ENCODE measurements at places on chromosomes 4 and X.
A peak's percentile ranks its signal among the peaks of the same experiment; 100 is the strongest.

- H3K27ac ChIP-seq: no peak overlapping the region
- no peak for DNase-seq
- H3K27me3 ChIP-seq: no peaks in the 10 kb centered on the region
- no peaks in the 10 kb centered on the region for H3K36me3 ChIP-seq
Measured at GRCh38 chrX:47091149-47091775, 13.0 kb downstream of the RGN start.

- H3K27ac ChIP-seq: no peak overlapping the region
- DNase-seq: peak; percentile 39
- H3K36me3 ChIP-seq: no peaks in the 10 kb centered on the region
- H3K4me1 ChIP-seq: no peaks in the 10 kb centered on the region
Measured at GRCh38 chrX:22340022-22340616, 67.4 kb downstream of the CBLL2 start.

GRCh38 chr4:126973201-126973600 lies 659.6 kb upstream of the INTU start:
- no peak overlapping the region for H3K27ac ChIP-seq
- no peak for DNase-seq
- H3K4me3 ChIP-seq: no peak overlapping the region

- no peaks in the 10 kb centered on the region for H3K27me3 ChIP-seq
- no peak overlapping the region for H3K4me3 ChIP-seq
- no peaks in the 10 kb centered on the region for H3K4me1 ChIP-seq
- no peaks in the 10 kb centered on the region for H3K36me3 ChIP-seq
- no peak overlapping the region for H3K27ac ChIP-seq
Measured at GRCh38 chrX:123060986-123061385, 123.1 kb upstream of the GRIA3 start.

- DNase-seq: no peak
- H3K27me3 ChIP-seq: peaks cover 19% of the 10 kb centered on the region
- peaks cover 3% of the 10 kb centered on the region for H3K36me3 ChIP-seq
- peaks cover 4% of the 10 kb centered on the region for H3K4me1 ChIP-seq
- no peak overlapping the region for H3K27ac ChIP-seq
- H3K4me3 ChIP-seq: no peak overlapping the region
Measured at GRCh38 chr4:4862665-4863482, 3.4 kb downstream of the MSX1 start.

DNA sequence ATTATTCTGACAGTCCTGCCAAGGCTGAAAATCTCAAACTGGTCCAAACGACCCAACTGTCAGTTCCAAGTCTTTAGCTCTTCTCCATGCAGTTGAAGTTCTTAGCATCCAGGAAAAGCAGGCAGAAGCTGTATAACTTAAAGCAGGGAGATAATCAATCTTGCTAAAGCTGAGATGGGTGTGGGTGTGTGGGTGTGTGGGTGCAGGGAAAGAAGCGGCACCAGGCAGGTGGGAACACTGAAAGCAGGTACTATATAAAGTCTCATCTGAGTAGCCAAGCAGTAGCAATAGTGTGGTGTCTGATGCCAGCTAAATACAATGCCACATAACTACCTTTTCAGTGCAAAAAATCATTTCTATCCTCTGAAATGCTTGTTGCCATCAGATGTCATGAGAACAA lies 69.7 kb upstream of the EGFL6 start:
- H3K4me1 ChIP-seq: no peaks in the 10 kb centered on the region
- no peak overlapping the region for H3K27ac ChIP-seq
- no peak for DNase-seq
- no peaks in the 10 kb centered on the region for H3K36me3 ChIP-seq

DNA sequence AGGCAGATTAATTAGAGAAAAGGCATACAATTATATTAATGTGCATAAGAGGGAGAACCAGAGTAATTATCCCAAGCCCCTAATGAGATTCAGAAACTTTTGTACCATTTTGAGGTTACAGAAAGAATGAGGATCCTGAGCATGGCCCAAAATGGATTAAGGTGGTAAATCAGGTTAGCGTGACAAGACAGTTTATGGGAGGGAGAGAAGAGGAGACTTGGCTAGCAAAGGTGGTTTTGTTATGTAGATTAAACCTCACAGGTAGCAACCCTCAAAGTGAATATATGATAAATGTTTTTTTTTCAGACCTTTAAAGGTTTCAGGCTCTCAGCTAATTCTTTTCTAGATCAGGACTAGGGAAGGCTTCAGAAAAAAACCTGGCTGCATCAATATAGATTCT lies 781.8 kb downstream of the FAM133A start:
- H3K36me3 ChIP-seq: no peaks in the 10 kb centered on the region
- H3K4me3 ChIP-seq: no peak overlapping the region
- no peak overlapping the region for H3K27ac ChIP-seq
- DNase-seq: no peak

- H3K27ac ChIP-seq: no peak overlapping the region
- H3K36me3 ChIP-seq: no peaks in the 10 kb centered on the region
- no peaks in the 10 kb centered on the region for H3K27me3 ChIP-seq
Measured at GRCh38 chr4:106414366-106414765, 45.8 kb upstream of the GIMD1 start.

- H3K4me3 ChIP-seq: no peak overlapping the region
- no peaks in the 10 kb centered on the region for H3K4me1 ChIP-seq
- H3K27me3 ChIP-seq: no peaks in the 10 kb centered on the region
- no peak overlapping the region for H3K27ac ChIP-seq
Measured at GRCh38 chrX:128800138-128800537, 723.2 kb downstream of the SMARCA1 start.

DNA sequence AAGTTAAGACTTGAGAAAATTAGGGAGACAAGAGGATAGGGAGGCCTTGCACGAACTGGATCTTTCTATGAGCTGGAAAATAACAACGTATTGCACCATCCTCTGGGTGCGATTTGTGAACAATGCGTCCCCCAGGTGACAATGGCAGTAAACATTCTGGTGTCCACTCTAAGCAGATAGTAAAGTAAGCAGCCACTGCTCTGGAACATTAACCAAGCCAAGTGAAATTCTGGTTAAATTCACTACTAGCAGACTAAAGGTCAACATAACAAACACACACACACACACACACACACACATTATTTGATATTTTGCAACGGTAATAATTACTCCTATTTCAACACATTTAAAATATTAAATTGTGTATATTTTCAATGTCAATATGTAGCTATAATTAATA lies 242.2 kb upstream of the DCAF8L1 start:
- no peak for DNase-seq
- no peaks in the 10 kb centered on the region for H3K4me1 ChIP-seq
- H3K27ac ChIP-seq: no peak overlapping the region
- no peaks in the 10 kb centered on the region for H3K27me3 ChIP-seq

- H3K36me3 ChIP-seq: no peaks in the 10 kb centered on the region
- no peak overlapping the region for H3K27ac ChIP-seq
- H3K27me3 ChIP-seq: peaks cover 67% of the 10 kb centered on the region
- no peak for DNase-seq
- H3K4me3 ChIP-seq: no peak overlapping the region
- H3K4me1 ChIP-seq: no peaks in the 10 kb centered on the region
Measured at GRCh38 chr4:16078195-16078760, 5.5 kb downstream of the PROM1 start.

DNA sequence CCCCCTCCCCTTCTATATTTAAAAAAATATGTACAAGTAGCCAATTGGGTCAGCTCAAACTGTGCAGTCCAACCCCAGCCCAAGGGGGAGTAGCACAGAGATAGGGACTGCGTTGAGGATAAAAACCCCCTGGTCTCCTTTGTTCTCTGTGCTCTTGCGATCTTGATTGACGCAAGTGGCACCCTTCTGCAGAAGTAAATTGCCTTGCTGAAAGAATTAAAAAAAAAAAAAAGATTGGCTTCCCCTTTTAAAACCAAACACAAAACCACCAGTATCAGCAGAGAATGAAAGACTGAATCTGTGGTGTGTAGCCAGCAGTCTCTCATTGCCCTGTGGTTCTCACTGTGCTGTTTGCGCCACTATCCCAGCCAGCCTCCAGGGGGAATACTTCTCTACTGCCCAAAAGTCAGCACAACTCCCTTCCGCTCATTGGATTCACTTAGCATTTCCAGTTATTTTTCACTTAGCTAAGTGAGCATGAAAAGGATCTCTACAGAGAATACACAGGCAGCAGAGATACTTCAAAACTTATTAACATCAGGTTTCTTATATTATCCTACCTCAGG lies 29.7 kb downstream of the MANBA start:
- no peaks in the 10 kb centered on the region for H3K36me3 ChIP-seq
- no peaks in the 10 kb centered on the region for H3K4me1 ChIP-seq
- no peaks in the 10 kb centered on the region for H3K27me3 ChIP-seq

GRCh38 chr4:139901531-139902320 lies 236.1 kb downstream of the MGST2 start:
- H3K27me3 ChIP-seq: no peaks in the 10 kb centered on the region
- H3K4me3 ChIP-seq: peak overlapping the region; percentile 79
- H3K36me3 ChIP-seq: no peaks in the 10 kb centered on the region
- peaks cover 11% of the 10 kb centered on the region for H3K4me1 ChIP-seq
- peak; percentile 58 for DNase-seq

DNA sequence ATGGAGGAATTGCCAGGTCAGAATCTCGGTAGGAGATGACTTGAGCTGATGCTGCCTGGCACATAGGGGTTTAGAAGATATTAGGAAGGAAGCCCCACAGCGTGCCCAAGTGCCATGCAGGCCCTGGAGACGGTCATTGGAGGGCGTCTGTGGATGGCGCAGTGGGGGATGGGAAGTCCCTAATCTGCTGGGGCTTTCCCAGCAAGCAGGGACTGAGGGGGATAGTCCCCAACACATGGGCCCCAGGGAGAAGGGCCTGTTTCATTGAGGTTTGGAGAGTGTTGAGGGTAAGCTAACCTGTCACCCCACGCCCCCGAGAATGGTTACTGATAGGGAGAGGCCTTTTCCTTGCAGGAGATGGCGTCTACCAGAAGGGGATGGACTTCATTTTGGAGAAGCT lies 7.8 kb downstream of the TAFAZZIN start:
- H3K4me1 ChIP-seq: no peaks in the 10 kb centered on the region
- H3K27me3 ChIP-seq: no peaks in the 10 kb centered on the region
- H3K4me3 ChIP-seq: no peak overlapping the region
- H3K36me3 ChIP-seq: no peaks in the 10 kb centered on the region
- no peak overlapping the region for H3K27ac ChIP-seq

DNA sequence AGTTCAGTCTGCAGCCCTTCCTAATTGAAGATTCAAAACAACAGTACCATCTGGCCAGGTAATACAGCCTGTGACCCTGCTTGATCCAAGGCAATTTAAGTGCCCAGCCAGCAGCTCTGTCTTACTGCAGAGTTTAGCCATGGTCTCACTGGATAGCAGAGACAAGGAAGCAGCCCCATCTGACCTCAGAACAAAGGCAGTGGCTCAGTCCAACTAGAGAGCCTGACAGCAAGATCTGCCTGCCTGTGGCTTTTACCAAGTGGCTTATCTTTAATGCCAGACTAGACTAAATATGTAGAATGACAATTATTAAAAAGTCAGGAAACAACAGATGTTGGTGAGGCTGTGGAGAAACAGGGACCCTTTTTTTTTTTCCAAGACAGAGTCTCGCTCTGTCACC lies 293.4 kb downstream of the DTHD1 start:
- H3K4me1 ChIP-seq: no peaks in the 10 kb centered on the region
- no peak overlapping the region for H3K4me3 ChIP-seq
- H3K27me3 ChIP-seq: no peaks in the 10 kb centered on the region
- no peak overlapping the region for H3K27ac ChIP-seq

- H3K36me3 ChIP-seq: no peaks in the 10 kb centered on the region
- H3K4me3 ChIP-seq: no peak overlapping the region
- H3K27me3 ChIP-seq: no peaks in the 10 kb centered on the region
- DNase-seq: peak; percentile 79
- no peaks in the 10 kb centered on the region for H3K4me1 ChIP-seq
- H3K27ac ChIP-seq: no peak overlapping the region
Measured at GRCh38 chrX:24259544-24260240, 54.2 kb downstream of the SUPT20HL2 start.

GRCh38 chrX:20388594-20388993 lies 121.9 kb upstream of the RPS6KA3 start:
- no peaks in the 10 kb centered on the region for H3K4me1 ChIP-seq
- DNase-seq: no peak
- no peak overlapping the region for H3K27ac ChIP-seq

DNA sequence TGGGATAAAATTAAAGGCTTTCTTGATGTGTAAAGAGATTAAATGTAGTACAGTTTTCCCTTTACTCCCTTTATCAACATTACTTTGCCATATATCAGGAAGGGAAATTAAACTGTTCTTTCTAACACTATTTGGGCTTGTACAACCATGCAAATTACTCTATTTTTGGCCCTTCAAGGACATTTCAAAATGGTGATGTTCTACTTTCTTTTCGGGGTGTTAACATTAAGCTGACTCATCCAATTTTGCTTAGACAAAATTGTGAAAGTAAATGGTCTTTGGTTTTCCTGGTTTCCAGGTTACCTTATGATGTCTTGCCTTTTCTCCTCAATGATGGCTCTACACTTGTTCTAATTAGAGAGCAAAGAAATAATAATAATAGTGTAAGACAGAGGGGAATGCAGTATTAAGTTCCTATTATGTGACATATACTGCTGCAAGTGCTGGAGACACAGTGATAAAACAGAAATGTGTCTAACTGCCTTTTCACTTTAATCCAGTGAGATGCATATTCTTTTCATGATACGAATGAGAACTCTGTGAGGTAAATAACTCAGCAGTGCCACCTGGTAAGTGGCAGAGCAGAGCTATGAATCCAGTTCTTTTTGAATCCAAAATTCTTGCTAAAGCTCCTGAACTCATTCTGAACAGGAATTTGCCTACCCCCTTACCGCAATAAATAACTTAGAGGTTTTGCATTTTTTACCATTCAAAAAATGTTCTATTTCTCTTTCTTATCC lies 35.7 kb upstream of the PDE5A start:
- no peak for DNase-seq
- no peak overlapping the region for H3K4me3 ChIP-seq
- H3K27me3 ChIP-seq: no peaks in the 10 kb centered on the region

- H3K27me3 ChIP-seq: peaks cover 35% of the 10 kb centered on the region
- H3K36me3 ChIP-seq: no peaks in the 10 kb centered on the region
- no peak overlapping the region for H3K27ac ChIP-seq
- DNase-seq: no peak
- no peak overlapping the region for H3K4me3 ChIP-seq
Measured at GRCh38 chr4:38818441-38818976, 13.9 kb upstream of the TLR1 start.

- no peak for DNase-seq
- no peak overlapping the region for H3K4me3 ChIP-seq
- no peaks in the 10 kb centered on the region for H3K27me3 ChIP-seq
- H3K27ac ChIP-seq: peak overlapping the region; percentile 46
- peaks cover 9% of the 10 kb centered on the region for H3K36me3 ChIP-seq
Measured at GRCh38 chr4:185358959-185359358, 36.8 kb downstream of the LRP2BP start.

- H3K4me1 ChIP-seq: no peaks in the 10 kb centered on the region
- no peaks in the 10 kb centered on the region for H3K27me3 ChIP-seq
- no peak overlapping the region for H3K4me3 ChIP-seq
- no peak overlapping the region for H3K27ac ChIP-seq
Measured at GRCh38 chr4:189613207-189613606, 327.5 kb upstream of the FRG1 start.

- no peaks in the 10 kb centered on the region for H3K36me3 ChIP-seq
- no peak overlapping the region for H3K4me3 ChIP-seq
Measured at GRCh38 chr4:3421470-3421869, 20.3 kb upstream of the HGFAC start.

Measured in GM23248 (cell line).